ENCODE measurements at places on chromosomes 6 and 20.

DNA sequence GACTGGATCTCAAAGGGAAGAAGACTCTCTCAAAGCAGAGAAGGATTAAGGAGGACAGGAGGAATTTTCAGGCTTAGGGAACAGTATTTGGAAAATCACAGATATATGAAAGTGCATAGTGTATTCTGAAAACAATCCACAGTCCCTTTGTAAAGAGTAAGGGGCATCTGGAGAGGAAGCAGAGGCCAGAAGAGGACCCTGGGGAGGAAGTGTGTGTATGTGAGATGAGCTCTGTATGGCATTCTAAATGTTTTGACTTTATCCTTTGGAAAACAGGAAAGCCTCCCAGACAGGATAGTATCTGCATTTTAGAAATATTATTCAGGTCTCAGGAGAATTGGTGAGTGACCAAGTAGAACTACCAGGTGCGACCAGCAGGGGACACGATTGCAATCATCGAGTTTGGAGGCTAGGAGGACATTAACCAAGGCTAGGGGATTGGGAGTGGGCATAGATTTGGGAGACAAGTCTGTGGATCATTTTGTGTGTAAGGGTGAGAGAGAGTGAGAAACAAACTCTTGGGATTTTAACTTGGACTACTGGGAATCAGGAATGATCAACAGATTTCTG is 38.3 kb upstream of the FAM184A start:
- H3K27ac ChIP-seq = no peak overlapping the region
- no peak for DNase-seq
- H3K4me1 ChIP-seq = no peaks in the 10 kb centered on the region
- H3K4me3 ChIP-seq = no peak overlapping the region
- no peaks in the 10 kb centered on the region for H3K27me3 ChIP-seq
- H3K36me3 ChIP-seq = no peaks in the 10 kb centered on the region

- no peak for DNase-seq
- no peaks in the 10 kb centered on the region for H3K27me3 ChIP-seq
- no peaks in the 10 kb centered on the region for H3K36me3 ChIP-seq
- no peak overlapping the region for H3K27ac ChIP-seq
These were observed 347.0 kb downstream of the BTBD3 start for GRCh38 chr20:12264711-12265110.

GRCh38 chr6:45650524-45651135 is 272.9 kb upstream of the SUPT3H start:
- H3K4me3 ChIP-seq = no peak overlapping the region
- peaks cover 3% of the 10 kb centered on the region for H3K4me1 ChIP-seq
- H3K27ac ChIP-seq = no peak overlapping the region
- peak; percentile 19 for DNase-seq

- no peaks in the 10 kb centered on the region for H3K4me1 ChIP-seq
- no peak overlapping the region for H3K4me3 ChIP-seq
- no peak overlapping the region for H3K27ac ChIP-seq
- H3K36me3 ChIP-seq = no peaks in the 10 kb centered on the region
- no peak for DNase-seq
- no peaks in the 10 kb centered on the region for H3K27me3 ChIP-seq
These were observed 158.6 kb upstream of the PREP start for GRCh38 chr6:105561486-105561885.
